ENCODE measurements at places on chromosomes 11 and 22.

GRCh38 chr11:68468217-68468828 is 7.8 kb downstream of the PPP6R3 start:
- no peak for DNase-seq

DNA sequence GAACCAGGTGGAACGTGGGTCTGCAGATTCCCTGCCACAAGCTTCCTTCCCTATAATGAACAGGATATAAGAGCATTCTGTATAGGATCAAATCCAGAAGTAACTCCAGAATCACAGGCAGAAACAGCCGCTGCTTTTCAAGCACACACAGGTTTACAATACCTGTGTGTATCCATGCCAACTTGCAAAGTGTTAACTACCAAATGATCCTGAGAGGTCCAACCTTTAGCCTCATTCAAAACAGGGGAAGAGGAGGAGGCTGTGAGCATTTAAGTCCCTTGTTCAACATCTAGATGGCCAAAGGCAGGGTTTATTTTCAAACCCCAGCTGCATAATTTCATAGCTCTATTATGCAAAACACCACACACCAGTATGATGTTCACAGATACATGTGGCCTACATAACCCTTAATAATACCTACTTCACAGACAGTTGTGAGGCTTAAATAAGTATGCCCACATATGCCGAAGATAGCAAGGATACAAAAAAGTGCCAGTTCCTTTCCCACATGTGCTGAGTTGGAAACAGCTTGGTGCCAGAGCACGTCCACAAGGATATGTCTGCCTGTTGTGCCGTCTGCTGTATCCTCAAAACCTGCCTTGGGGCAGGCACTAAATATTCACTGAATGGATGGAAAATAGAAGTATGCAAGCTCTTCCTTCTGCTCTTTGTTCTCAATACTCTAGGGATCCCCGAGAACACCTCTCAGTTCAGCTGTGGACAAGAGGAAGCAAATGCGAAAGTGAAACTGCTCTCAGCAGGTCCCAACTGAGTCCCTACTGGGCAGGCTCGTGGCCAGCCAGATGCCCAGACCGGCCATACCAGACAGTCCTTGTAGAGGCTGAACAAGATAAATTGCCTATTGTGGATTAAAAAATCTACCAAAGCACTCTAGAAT is 66.8 kb downstream of the LARGE1 start:
- DNase-seq: peak; percentile 59

- peak; percentile 3 for DNase-seq
These were observed 12.5 kb downstream of the KMT5B start for GRCh38 chr11:68200639-68201038.

DNA sequence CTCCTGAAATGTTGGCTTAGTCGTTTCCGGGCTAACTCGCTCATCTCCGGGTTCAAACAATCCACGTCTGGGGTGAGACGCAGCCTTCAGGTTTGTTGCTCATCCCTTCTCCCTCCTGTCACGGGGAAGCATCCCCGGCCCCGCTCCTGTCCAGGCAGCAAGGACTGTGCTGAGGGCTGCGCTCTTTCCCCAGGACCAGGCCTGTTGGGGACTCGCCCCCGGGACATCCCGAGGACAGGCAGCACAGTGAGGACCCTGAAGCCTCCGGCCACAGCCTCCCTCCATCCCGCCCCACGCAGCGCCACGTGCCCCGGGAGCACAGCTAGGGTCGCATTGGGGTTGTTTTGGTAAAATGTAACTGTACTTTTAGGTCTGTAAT is 252.0 kb downstream of the BRD1 start:
- DNase-seq: no peak

GRCh38 chr22:43860126-43860525 is 2.2 kb downstream of the SULT4A1 start:
- DNase-seq: no peak

- DNase-seq: no peak
These were observed 302.3 kb downstream of the BRD1 start for GRCh38 chr22:49525360-49525759.

DNA sequence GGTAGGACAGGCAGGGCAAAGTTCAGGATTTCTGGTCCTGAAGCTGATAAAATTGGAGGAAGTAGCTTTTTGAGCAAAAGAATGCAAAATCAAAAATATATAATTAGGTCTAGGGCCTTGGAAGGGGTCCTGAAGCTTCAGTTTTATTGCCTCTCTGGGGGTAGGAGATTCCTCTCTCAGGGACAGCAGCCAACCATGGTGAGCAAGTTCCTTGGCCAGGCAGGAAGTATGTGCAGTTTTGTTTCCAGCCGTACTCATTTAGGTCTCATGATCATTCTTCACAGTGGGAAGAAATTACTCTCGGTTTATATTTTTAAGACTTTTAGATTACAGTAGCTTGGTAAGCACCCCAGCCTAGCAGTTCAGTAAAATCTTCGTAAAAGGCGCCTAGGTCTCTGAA is 2.9 kb upstream of the RAB38 start:
- DNase-seq: no peak

DNA sequence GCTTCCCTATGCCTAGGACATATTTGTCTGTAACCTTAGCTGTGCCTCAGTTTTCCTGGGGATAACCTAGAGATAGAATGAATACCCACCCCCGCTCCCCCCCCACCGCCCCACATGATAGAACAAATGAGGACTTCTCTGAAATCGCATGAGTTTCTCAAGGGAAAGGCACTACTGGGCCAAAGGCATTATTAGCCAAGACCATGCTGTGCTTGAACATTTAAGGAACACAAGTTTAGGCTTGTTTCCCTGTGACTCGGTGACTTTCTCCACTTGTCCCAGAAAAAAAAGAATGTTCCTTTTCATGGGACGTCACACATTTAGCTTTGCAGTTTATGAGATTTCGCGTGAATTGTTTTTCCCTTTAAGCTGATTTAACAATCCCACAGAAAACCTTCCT is 51.4 kb upstream of the CRTAM start:
- no peak for DNase-seq

- DNase-seq: no peak
These were observed 1.7 kb downstream of the ESRRA start for GRCh38 chr11:64306876-64307622.

- DNase-seq: no peak
These were observed 24.0 kb upstream of the MALAT1 start for GRCh38 chr11:65474864-65475263.

DNA sequence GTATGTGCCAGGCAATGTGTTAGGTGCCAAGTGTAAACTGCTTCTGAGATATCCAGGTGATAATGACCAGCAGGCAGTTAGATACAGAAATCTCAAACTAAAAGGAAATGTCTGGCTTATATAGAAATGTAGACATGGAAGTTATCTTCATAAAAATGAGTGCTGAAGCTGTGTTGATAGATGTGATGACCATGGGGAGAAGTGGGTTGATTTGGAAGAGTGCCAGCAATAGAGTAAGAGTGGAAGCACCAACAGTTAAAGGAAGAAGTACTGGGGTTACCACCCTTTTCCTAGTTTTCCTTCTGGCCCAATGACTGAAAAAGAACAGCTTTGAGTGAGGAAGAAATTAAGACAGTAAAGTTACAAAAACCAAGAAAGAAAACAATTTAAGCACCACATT is 68.5 kb downstream of the C2CD3 start:
- no peak for DNase-seq

GRCh38 chr11:71934213-71934612 is 5.4 kb downstream of the RNF121 start:
- DNase-seq: no peak

- no peak for DNase-seq
These were observed 638 bp downstream of the NRGN start for GRCh38 chr11:124740277-124740882.
